Activated CD8-positive, alpha-beta memory T cell treated with anti-CD3 and anti-CD28 coated beads, Interleukin-2, amount 50 U/mL, for 4 hours (primary cell): ENCODE measurements at places on chromosomes 16 and 17.

GRCh38 chr17:19339341-19339815 lies 23.1 kb downstream of the B9D1 start:
- DNase-seq: no peak

GRCh38 chr17:21039839-21040575 lies 2.8 kb downstream of the USP22 start:
- peak; percentile 38 for DNase-seq

GRCh38 chr17:62062302-62062701 lies 2.8 kb downstream of the MED13 start:
- DNase-seq: no peak

GRCh38 chr17:82835766-82836512 lies 3.9 kb downstream of the ZNF750 start:
- no peak for DNase-seq
